ENCODE measurements at places on chromosomes 16 and 17.

DNA sequence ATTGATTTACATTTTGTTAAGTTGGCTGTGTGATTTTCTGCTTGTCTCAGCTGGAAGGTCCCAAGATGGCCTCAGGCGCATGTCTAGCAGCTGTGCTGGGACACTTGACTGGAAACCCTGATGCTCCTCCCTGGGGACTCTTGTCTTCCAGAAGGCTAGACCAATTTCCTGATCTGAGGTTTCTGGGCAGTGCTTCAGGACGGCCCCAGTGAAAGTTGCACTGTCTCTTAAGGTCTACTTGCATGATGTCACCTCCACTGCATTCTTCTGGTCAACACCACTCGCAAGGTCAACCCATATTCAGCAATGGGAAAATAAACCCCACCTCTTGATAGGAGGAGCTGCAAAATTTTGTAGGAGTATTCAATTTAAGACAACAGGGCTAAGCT, 116.0 kb downstream of the SALL1 start:
- DNase-seq = peak; percentile 52

DNA sequence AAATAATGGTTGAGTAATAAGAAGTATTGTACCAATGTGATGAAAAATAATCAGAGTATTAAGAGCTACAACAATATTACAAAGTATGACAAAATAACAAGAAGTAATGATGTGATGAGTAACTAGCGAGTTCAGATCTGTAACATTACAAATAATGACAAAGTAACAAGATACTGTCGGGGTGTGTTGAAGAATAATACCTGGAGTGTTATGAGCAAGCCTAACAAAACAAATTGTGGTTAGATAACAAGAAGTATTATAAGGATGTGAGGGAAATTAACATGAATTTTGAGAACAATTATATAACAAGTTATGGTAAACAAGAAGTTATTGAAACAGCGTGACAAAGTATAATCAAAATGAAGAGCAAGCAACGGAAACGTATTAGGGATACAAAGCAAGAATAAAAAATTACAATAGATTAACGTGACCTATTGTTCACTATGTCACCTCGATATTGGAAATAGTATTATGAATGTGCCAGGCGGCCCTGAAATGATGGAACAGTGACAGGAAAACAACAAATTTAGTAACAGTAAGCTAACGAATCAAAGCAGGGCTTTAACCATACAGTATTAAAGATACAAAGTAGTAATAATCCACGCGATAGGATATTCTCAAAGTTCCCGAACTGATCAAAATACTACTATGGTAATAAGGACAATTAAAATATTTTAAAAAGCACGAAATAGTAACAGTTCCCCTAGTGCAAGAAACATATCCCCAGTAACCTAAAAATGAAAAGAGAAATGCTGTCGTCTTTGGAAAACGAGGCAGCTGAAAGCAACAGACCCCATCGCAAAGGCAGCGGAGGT, 1.6 kb downstream of the TBX4 start:
- no peak for DNase-seq

DNA sequence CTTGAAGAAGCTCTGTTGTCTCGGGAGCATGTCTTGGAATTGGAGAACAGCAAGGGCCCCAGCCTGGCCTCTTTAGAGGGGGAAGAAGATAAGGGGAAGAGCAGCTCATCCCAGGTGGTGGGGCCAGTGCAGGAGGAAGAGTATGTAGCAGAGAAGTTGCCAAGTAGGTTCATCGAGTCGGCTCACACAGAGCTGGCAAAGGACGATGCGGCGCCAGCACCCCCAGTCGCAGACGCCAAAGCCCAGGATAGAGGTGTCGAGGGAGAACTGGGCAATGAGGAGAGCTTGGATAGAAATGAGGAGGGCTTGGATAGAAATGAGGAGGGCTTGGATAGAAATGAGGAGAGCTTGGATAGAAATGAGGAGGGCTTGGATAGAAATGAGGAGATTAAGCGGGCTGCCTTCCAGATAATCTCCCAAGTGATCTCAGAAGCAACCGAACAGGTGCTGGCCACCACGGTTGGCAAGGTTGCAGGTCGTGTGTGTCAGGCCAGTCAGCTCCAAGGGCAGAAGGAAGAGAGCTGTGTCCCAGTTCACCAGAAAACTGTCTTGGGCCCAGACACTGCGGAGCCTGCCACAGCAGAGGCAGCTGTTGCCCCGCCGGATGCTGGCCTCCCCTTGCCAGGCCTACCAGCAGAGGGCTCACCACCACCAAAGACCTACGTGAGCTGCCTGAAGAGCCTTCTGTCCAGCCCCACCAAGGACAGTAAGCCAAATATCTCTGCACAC, 21.2 kb downstream of the AKAP1 start:
- DNase-seq = no peak

DNA sequence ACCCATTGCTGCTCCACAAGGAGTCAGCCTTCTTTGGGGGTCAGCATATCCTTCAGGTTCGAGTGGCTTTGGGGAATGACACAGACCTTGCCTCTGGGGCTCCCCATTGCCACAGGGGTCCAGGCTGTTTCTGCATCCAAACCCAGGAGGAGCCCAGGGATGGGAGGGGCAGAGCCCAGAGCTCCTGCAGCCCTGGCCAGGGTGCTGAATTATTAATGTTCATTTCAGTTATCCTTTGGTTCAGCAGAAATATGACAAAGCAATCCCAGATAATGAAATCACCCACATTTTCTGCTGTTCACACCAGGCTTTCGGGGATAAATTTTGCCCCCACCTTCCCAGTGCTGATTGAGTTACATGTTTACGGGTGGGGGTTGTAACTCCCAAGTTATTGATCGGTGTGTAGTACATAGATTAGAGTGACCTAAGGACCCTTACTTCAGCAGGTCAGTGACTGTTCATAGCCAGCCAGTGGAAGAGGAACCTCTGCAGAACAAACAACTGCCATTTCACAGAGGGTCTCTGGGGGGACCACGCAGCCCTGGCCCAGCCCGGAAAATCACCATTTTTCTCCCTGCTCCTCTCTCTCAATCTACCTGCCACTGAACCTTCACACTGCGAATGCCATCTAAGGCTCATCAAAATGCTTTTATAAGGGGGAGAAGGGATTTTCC, 240.3 kb upstream of the N4BP1 start:
- DNase-seq = no peak

DNA sequence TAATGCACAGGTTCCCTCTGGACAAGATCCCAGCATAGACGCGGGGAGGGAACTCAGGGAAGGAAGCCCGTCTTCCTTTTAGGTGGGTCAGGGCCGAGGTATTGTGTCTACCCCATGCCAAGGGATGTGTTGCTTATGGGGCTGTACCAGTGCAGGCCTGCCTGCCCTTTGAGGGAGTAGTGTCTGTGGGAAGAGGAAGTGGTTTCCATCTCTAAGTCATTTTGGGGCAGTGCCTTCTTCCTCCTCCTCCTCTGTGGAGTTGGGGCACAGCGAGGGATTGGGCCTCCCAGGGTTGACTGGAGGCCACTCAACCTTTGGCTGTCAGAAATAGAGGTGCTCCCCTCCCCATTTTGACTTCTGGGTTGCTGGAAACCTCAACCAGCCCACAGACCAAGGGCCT, 26.5 kb downstream of the GJD3 start:
- no peak for DNase-seq

DNA sequence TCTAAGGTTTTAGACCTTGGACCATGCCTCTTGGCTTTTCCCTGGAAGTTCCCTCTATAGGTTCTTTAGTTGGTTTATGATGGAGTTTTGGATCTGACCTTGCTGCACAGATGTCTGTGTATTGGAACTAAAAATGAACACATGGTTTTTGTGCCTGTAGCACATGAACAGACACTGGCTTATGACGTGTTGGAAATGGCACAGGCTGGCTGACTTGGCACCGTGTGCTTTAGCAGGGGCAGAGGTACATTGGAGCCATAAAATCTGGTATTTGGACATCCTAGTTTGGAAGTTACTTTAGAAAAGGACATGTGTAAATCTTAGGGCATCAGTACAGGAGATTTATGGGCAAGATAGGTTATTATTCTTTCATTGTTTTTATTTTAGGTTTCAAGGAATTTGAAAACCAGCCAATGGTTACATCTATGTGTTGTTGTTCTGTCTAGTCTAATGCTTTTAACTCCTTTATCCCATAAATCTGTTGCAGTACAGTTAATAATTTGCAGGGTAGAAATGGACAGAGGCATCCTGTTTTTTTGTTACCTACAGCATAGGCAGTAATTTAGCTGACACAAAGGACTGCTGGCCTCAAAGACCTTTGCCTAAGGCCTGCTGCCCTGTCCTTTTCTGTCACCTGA, 6.0 kb downstream of the SOCS7 start:
- DNase-seq = no peak

DNA sequence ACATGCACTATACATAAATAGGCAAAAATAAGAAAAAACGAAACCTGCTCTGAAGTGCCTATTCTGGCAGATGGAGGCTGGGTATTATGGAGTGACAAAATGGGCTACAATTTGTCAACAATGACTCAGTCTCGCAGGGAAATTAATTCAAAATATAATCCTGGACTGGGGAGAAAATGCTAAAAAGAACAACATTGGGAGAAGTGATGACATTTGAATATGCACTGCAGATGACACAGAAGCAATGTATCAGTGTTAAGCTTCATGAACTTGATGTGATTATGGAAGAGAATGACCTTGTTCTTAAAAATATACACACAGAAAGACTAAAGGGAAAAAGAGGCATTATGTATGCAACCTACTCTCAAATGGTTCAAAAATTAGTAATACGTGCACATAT, 74.8 kb upstream of the PSMD7 start:
- DNase-seq = no peak

GRCh38 chr17:2438823-2439222, 38.0 kb upstream of the MNT start:
- peak; percentile 16 for DNase-seq

- DNase-seq = peak; percentile 34
Measured at GRCh38 chr16:30028438-30029076, 2.5 kb downstream of the TLCD3B start.

GRCh38 chr16:81574168-81574567, 129.6 kb downstream of the CMIP start:
- DNase-seq = no peak

DNA sequence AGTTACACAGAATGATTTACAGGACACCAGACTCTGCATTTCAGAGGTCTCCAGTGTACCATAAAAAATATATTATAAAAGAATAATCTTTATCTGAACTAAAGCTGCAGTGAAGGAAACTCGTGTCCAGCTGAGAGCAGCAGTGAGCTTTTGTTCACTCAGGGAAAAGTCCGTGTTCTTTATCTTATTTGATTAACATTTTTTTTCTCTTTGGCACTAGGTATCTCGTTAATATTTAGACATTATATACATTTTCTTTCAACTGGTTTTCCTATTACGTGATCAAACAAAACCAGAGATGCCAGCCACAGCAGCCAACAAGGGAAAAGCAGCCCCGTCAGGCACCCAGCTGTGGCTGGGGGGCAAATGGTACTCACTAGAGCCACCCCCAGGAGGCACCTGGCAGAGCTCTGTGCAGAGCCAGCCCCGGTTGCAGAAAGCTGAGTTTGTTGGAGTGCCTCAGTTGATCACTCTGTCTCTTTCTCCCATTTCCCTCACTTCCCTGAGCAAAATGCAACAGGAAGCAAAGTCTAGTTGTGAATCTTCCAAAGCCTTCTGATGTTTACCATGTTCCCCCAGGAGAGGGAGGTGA, 1.1 kb upstream of the HS3ST4 start:
- no peak for DNase-seq

- peak; percentile 37 for DNase-seq
Measured at GRCh38 chr17:68011199-68011665, 15.0 kb upstream of the C17orf58 start.

- DNase-seq = no peak
Measured at GRCh38 chr17:80950466-80951120, 41.0 kb upstream of the CHMP6 start.

DNA sequence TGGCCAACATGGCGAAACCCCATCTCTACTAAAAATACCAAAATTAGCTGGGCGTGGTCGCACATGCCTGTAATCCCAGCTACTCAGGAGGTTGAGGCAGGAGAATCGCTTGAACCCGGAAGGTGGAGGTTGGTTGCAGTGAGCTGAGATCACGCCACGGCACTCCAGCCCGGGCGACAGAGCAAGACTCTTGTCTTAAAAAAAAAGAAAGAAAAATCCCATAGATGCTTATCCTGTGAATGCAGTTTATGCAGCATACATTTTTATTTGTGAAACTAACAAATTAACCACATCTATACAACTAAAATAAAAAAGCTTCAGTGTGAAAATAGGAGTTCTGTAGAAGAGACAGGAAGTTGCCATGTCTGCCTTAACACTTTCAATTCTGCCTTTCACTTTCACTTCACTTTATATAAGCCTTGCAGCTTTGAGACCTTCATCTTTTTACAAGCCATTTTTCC, 7.1 kb downstream of the IGSF6 start:
- peak; percentile 60 for DNase-seq

GRCh38 chr17:70172923-70173322, 3.6 kb downstream of the KCNJ2 start:
- no peak for DNase-seq

- DNase-seq = no peak
Measured at GRCh38 chr17:4789701-4789950, 862 bp downstream of the GLTPD2 start.

DNA sequence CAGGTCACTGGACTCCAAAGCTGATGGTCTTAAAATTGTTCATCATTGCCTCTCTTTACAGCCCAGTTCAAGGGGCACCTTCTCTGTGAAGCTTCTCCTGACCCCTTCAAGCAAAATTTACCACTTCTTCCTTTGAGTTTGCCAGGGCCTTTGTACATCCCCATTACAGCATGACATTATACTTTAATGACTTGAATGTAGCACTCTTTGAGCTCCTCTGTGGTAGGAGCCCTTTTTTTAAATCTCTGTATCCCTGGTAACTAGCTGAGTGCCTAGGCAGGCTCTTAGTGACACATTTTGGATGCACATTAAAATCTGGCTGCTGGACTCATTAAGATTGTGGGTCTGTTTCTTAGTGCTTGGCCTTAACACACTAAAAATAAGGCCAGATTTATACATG, 412.1 kb downstream of the CA10 start:
- DNase-seq = no peak

GRCh38 chr17:50051082-50051576, 4.8 kb upstream of the ITGA3 start:
- peak; percentile 97 for DNase-seq

- DNase-seq = no peak
Measured at GRCh38 chr17:81486199-81486810, 26.3 kb downstream of the ACTG1 start.

DNA sequence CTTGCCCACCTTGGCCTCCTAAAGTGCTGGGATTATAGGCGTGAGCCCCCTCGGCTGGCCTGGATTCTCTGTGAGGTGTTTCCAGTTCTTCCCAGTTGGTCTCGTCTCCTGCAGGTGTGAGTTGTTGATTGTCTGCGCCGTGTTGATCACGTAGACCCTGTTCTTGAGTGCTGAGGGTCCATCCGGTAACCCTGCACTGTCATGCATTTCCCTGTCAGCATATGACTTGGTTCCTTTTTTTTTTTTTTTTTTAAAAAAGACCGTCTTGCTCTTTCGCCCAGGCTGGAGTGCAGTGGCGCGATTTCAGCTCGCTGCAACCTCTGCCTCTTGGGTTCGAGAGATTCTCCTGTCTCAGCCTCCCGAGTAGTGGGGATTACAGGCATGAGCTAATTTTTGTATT, 17.3 kb downstream of the MGRN1 start:
- DNase-seq = no peak
